ENCODE measurements at places on chromosomes 2 and 18.

GRCh38 chr18:79199691-79200374 lies 130.6 kb downstream of the ATP9B start:
- no peak for DNase-seq

- DNase-seq = no peak
These were observed 94.8 kb upstream of the THOC1 start for GRCh38 chr18:362311-363290.

- DNase-seq = no peak
These were observed 74.1 kb downstream of the ATP8B1 start for GRCh38 chr18:57728941-57729511.

GRCh38 chr18:23636071-23636399 lies 26.7 kb downstream of the ANKRD29 start:
- DNase-seq = no peak

DNA sequence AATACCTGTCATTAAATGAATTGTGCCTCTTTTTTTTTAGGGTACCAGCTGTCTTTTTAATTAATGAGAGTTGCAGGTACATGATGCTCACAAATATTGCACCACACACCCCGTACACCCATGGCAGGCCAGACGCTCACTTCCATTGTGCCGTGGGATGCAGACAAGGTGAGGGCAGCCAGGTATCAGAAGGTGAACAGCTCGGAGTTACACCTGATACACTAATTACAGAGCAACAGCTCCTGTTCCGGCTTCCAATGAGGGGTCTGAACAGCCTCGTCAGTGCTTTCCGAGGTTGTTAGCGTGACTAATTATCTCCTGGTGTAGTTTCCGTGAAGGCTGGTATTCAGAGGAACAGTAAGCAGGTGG lies 442.8 kb downstream of the ZNF516 start:
- no peak for DNase-seq

DNA sequence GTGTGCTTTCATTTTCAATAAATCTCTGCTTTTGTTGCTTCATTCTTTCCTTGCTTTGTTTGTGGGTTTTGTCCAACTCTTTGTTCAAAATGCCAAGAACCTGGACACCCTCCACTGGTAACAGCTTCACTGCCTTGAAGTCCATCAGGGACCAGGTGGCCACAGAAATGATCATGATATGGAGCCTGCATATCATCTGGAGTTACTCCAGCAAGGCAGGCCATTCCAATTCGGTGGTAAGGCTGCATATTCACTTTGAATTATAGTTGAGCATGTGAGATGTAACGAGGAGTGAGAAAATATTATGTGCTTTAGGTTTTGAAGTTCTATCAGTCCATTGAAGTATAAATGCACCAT lies 26.3 kb upstream of the SPATA3 start:
- DNase-seq = no peak

Measured in stimulated activated CD4-positive, alpha-beta T cell treated with anti-CD3 and anti-CD28 coated beads, Interleukin-2, amount 100 ng/mL, for 24 hours (primary cell).